ENCODE measurements at places on chromosomes 1 and 21. TPM values are rescaled to one million over a fixed set of nuclear protein-coding genes. Genes with fewer than 3 reads are reported as not detected.
A peak's percentile ranks its signal among the peaks of the same experiment; 100 is the strongest.

- DNase-seq = peak; percentile 78
These were observed 39.7 kb downstream of the BACE2 start for GRCh38 chr21:41207401-41208375.

- no peak for DNase-seq
These were observed 54.3 kb upstream of the EPHA8 start for GRCh38 chr1:22508991-22509390.

GRCh38 chr1:119116725-119117124 lies 23.7 kb downstream of the WARS2 start:
- no peak for DNase-seq

DNA sequence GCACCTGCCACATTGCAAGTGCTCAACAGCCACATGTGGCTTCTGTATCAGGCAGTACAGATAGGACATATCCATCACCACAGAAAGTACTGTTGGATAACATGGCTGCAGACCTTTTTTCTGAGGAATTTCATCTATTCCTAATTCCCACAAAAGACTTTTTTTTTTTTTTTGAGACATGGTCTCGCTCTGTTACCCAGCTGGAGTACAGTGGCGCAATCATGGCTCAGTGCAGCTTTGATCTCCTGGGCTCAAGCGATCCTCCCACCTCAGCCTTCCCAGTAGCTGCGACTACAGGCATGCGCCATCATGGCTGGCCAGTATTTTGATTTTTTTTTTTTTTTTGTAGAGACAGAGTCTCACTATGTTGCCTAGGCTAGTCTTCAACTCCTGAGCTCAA lies 33.3 kb downstream of the YARS1 start:
- DNase-seq = no peak

The IBA57 gene
- 2.9 TPM for total RNA-seq

The PFDN2 gene
- total RNA-seq = 35.9 TPM

The MRPL55 gene
- total RNA-seq = 57.5 TPM

The LCE6A gene
- total RNA-seq = not detected

The FOXO6 gene
- total RNA-seq = not detected
